ENCODE measurements at places on chromosomes 2 and 18. TPM values are rescaled to one million over a fixed set of nuclear protein-coding genes. Genes with fewer than 3 reads are reported as not detected.

SKOR2 gene
- total RNA-seq, result not detected

PCGF1 gene
- total RNA-seq, result 19.9 TPM

IL1B gene
- 54.3 TPM for total RNA-seq

ZCCHC2 gene
- total RNA-seq, result 3.0 TPM

DLX2 gene
- not detected for total RNA-seq

All from smooth muscle cell of bladder (primary cell).